ENCODE measurements at places on chromosomes 12 and 14.

DNA sequence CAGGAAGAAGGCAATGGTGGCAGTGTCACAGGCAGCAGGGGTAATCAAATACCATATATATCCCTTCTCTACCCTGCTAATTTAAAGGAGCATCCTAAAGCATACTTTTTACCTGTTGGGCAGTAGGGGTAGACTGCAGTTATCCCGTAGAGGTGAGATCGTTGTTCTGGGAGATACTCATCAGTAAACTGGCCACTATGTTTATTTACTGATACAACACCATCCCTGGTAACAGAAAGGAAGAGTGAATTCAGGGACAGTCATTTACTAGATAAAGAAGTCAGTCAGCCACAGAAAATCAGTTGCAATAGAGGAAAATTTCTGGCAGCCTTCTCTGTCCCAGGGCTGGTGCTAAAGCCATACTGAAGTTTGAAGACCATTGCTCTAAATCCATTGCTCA is 16.3 kb downstream of the RTRAF start:
- DNase-seq, result no peak

GRCh38 chr12:63041601-63042000 is 106.7 kb upstream of the PPM1H start:
- DNase-seq, result no peak

- no peak for DNase-seq
Observed at GRCh38 chr12:125038976-125039625, 26.1 kb upstream of the AACS start.

GRCh38 chr14:72889366-72889765 is 4.5 kb downstream of the DPF3 start:
- DNase-seq, result no peak

- no peak for DNase-seq
Observed at GRCh38 chr12:113208041-113208934, 13.0 kb upstream of the TPCN1 start.

GRCh38 chr14:94682061-94682516 is 69.9 kb downstream of the SERPINA3 start:
- DNase-seq, result no peak

DNA sequence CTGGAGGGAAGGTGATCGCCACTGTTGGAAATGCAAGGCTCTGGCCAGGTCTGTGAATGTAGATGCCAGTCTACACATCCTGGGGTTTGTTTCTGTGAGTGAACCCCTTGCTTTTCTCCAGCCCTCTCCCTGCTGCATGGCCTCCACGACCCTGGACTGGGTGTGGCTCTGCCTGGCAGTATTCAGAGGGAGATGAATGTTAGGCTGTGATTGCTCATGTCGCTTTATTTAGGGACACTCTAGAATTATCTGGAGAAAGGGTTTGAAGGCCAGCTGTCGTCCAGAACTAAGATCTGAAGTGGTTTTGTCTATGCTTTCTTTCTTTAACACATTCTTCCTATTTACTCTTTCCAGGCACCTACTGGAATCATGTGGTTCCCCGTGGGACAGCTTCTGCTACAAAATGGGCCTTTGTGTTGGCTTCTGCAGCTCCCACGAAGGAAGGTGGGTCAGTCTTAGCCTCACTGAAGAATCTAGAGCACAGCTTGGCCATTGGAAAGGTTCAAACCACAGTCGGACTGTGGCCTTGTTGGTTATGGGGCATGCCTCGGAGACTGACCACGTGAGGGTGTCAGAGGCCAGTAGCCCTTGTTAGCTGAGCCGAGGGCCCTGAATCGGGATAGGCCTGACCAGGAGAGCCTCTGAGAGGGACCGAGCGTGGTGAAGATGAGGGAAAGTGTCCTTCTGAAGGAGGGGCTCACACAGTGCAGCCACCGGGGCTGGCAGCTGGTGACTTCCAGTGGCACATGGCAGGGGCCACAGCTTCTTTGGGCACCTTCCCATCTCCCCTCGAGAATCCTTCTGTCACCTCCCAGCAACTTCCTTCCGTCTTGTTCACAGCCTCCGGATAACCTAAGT is 59.1 kb downstream of the ANKRD9 start:
- DNase-seq, result no peak

- no peak for DNase-seq
Observed at GRCh38 chr12:40171066-40171465, 53.7 kb upstream of the LRRK2 start.

DNA sequence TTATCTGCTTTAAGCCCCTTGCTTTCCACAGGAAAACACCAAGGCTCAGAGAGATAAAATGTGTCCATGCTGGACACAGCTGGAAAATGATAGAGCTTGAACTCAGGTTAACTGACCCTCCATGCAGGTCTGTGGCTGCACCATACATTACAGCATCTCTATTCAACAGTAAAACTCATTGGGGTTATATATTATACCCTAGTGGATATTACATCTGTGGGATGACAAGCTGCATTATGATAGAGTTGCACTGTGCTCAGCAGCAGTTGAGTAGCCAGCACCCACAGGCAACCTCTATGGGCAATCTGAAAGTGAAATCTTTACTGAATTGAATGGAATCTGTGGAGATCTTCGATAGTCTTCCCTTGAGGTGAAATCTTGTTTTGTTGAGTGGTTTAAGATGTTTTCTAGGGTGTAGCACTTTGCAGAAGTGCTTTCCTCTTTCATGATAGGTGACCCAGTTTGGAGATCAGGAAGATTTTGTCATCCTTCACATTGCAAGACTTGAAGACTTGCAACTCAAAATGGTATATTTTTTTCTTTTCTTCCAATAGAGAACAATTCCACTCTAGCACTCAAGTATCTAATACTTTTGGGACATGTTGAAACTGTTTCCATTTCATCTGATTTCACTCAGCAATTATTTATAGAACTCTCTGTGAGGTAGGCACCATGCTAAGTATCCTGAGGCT is 389.2 kb downstream of the RAD51B start:
- DNase-seq, result no peak

DNA sequence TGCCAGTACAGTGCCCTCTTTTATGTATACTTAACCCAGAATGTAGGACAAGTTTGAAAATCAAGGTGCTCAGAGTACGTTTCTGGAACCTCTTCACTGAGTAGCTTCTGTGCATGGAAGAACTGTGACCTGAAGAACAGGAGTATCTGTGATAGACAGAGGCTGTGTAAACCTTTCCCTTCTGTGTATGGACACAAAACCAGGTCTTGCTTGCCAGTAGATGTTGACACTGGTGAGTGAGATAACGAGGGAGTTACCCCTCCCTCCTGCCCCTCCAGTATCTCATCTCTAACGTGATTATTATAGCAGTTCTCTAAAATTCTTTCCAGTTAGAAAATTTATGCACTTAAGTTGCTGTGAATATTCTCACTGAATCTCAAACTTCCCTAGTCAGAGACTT is 170.8 kb downstream of the RPL10L start:
- no peak for DNase-seq

GRCh38 chr12:115598871-115599811 is 678.4 kb downstream of the MED13L start:
- DNase-seq, result no peak

DNA sequence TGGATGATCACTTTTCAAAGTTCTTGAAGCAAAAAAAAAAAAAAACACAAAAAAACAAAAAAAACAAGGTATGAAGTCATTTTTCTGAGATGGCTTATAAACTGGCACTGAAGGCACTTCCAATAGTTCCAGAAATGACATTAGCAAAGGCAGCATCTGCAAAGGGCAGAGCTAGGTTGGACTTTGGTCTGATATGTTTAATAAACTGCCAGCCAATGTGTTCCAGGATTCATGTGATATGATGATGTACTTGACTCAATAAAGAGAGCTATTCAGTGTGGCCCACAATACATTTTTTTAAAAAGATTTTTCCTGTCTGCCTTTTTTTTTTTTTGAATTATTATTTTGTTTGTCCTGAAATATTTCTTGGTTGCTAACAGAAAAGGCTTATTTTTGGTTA is 79.6 kb downstream of the VRK1 start:
- no peak for DNase-seq

DNA sequence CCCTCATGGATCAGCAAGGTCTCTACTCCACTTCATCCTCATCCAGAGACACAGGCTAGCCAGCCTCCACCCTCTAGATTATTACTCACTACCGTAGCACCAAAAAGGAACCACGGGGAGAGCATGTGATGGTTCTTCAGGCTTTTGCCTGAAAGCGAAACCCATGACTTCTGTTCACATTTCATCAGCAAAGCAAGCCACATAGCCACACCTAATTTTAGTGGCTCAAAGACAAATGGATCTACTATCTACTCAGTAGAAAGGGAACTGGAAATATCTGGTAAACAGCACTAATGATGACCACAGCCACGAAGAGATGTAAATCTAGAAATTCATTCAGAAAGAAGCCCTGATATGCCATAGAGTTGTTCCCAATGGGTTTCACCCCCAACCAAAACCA is 51.4 kb downstream of the VCPKMT start:
- DNase-seq, result no peak

DNA sequence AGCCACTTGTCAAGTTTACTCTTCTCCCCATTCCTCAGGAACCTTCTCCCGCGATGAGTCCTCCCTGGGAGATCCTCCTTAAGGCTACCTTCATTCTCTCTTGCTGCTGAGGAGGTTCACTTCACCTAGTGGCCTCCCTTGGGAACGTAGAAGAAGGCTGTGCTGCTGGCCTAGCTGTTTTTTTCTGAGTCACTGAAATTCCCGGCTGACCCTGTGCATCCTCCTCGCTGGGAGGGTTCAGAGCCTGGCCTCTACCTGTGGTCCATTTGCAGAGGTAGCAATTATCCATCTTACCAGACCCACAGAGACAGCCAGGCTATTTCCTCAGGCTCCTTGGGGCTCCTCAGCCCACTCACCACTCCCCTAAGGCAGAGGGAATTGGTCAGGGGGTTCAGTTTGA is 4.6 kb downstream of the KRT82 start:
- DNase-seq, result no peak

DNA sequence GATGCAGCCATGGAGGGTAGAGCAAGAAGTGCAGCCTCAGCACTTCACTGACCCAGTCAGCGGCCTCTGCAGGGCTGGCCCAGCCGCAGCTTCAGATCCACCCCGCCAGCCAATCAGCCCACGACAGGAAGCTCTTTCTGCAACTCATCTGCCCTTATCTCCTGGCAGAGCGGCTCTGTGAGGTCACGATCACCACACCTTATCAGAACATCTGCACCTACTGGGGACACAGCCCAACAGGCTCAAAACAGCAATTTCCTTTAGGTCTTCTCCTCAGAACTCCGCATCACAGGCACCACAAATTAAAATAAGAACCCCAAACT is 287.3 kb downstream of the BCL11B start:
- no peak for DNase-seq

DNA sequence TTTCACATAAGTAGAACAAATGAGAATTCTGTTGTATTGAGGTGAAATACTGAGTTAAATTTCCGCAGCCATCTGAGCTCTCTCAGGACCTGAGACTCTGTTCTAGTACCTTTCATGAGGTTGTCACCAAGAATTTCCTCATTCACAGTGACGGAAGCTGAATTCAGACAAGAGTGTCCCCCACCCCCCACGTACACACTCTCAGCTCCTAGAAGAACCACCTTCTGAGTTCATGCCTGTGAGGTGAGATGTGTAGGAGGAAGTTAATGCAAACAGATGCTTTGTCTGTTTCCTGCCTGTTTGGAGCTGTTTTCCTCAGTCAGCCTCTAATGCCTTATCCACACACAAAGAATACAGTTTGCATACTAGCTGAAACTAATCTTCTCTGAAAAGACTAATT is 18.2 kb downstream of the BICDL1 start:
- DNase-seq, result no peak

GRCh38 chr12:130754234-130754901 is 38.3 kb upstream of the RIMBP2 start:
- DNase-seq, result no peak

- no peak for DNase-seq
Observed at GRCh38 chr12:102602521-102602920, 122.2 kb upstream of the IGF1 start.

DNA sequence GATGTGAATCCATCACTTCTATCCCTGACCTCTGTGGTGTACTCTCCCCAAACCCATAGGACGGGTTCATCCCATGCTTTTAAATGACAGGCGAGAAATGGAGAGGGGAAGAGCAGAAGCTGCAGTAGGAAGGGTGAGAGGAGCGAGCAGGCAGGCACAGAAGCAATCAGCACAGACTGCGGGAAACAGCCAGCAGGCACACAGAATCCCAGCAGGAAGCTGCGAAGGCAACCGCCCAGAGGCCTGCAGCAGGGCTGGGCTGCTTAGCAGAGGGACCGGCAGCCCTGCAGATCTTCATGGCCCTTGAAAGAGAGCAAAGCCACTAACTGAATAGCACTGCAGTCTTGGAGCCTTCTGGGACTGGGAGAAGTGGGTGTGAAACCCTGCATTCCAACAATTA is 287.0 kb upstream of the FKBP4 start:
- no peak for DNase-seq

DNA sequence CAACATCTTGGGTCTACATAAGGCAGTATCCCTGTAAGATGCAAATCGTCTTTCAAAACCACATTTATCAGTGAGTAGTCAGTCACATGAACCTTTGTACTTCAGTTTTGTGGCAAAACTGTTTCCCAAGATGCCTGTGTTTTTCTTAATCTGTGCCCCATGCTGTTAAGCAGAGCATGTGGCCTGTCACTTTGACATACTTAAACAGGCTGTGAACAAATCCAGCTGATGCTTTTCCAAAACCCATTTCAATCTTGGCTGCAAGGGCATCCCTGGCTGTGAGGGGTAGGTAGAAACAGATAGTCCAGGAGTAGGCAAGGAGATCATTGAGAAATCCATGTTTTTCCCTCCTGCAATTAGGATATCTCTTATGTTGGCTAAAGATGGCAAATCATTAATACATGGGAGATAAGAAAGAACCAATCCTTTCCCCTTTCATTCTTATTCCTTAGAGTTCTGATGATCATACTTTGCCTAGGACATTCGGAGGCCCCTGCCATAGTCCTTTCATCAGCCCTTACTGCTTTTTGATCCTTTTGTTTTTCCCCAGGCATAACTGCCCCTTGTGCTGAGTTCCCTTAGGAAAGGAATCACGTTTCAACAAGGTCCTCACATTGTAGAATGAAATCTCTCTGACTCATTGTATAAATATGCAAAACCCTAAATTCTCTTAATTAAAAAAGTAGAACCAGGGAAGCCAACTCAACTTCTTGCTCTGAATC is 121.1 kb upstream of the EEA1 start:
- DNase-seq, result no peak

DNA sequence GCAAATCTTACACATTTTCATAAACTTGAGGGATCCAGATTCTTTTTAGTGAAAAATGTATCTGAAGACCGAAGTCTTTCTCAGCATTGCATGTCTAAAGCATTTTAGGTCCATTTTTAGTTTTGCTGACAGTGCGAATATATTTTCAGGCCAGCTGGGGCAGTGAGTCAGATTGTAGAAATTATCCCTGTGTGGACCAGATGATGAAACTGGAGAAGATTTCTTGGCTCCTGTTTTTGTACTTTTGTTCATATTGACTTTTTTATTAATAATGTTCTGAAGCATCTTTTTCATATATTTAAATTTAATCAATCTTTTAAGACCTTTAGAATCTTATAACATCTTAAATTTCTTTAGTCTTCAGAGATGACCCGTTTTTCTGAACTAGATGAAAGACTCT is 173.1 kb downstream of the FLRT2 start:
- no peak for DNase-seq

DNA sequence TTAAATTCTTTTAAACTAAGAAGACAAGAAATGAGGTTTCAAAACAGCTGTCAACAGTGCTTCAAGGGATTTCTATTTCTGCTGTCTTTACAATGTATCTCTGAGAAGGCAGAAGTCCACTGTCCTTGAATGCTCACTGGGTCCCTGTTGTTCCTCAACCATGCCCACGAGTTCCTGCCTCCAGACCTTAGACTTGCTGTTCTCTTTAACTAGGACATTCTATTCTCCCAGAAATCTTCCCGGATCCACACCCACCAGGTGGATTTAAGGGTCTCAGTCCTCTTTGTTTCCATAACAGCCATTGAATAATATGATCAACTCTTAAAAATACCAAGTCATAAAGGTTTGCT is 6.7 kb upstream of the SLC41A2 start:
- DNase-seq, result no peak

Measured in SHP77 treated with DMSO at 0.1 percent for 48 hours (cell line).